ENCODE measurements at places on chromosomes 7 and 10. TPM values are rescaled to one million over a fixed set of nuclear protein-coding genes. Genes with fewer than 3 reads are reported as not detected.

Gene TMEM176A
- total RNA-seq = not detected

Gene TYW1B
- 7.2 TPM for total RNA-seq

Gene PIP
- not detected for total RNA-seq

Gene NAT16
- total RNA-seq = not detected

Gene PLPP4
- total RNA-seq = 0.12 TPM

Gene HHEX
- 2.9 TPM for total RNA-seq

Gene AASS
- total RNA-seq = 50.4 TPM

Gene COBL
- total RNA-seq = 0.03 TPM

Gene MBL2
- total RNA-seq = not detected

Gene IDI2
- not detected for total RNA-seq

Gene PNLIPRP2
- not detected for total RNA-seq

Gene SPDYE9
- not detected for total RNA-seq

Gene PLEKHA1
- 31.9 TPM for total RNA-seq

Gene TMEM184A
- total RNA-seq = not detected

Gene ICA1
- not detected for total RNA-seq

Gene SLC16A12
- 0.18 TPM for total RNA-seq

Gene SPAG6
- total RNA-seq = 1.3 TPM

Gene USP6NL
- total RNA-seq = 15.2 TPM

Gene CYP26C1
- not detected for total RNA-seq

Gene C10orf95
- 0.15 TPM for total RNA-seq

Gene NUTM2B
- total RNA-seq = 0.51 TPM

Gene IFRD1
- 45.0 TPM for total RNA-seq

Gene HOXA1
- 7.3 TPM for total RNA-seq

Gene PRSS37
- not detected for total RNA-seq

Gene STEAP1B
- total RNA-seq = not detected

Gene SEPHS1
- total RNA-seq = 106 TPM

Gene LIPA
- 14.6 TPM for total RNA-seq

Gene CYP3A5
- total RNA-seq = 0.36 TPM

Gene GRM8
- 1.0 TPM for total RNA-seq

Gene PDE1C
- total RNA-seq = 0.02 TPM

Gene SYCE1
- not detected for total RNA-seq

Gene POLD2
- total RNA-seq = 149 TPM

Gene PAX2
- total RNA-seq = 2.1 TPM

All from SJCRH30 (cell line).